ENCODE measurements at places on chromosomes 4 and X.

GRCh38 chr4:130608121-130608520 lies 1512.2 kb downstream of the C4orf33 start:
- DNase-seq = no peak

- DNase-seq = no peak
Measured at GRCh38 chrX:57817302-57817701, 93.0 kb downstream of the ZXDA start.

DNA sequence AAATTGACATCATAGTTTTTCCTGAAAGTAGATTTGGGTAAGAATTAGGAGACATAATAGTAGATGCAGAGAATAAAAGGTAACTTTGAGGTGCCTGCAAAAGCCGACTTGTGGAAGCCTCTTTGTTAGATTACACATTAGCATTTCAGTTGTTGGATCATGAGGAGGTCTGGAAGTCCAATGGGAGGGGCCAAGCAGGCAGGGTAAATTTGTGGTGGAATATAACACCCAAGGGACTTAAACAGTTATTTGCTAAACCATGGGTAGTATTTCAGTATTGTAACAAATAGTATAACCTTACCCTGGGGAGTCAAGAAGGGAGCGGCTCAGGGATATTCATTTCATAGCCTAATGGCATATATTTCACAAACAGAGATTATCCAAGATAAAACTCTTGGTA lies 810.7 kb upstream of the AMOT start:
- no peak for DNase-seq

DNA sequence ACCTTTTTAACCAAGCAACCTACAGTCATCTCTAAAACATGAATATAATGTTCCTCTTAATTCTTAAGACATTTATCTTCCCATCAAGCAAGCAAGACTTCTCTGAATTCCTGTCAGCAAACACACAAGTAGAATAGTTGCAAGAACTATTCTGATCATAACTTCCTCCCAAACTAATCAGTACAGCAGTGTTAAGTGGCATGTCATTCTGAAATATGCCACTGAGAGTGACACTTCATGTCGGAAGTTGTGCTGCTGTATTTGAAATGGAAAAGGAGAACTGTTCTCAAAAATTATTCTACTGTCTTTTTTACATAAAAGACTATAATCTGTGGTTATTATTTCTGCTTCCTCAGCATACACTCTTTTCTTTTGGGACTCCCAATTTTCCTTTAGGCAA lies 546.6 kb downstream of the PCDH18 start:
- DNase-seq = no peak

- no peak for DNase-seq
Measured at GRCh38 chrX:22803353-22803752, 196.4 kb upstream of the DDX53 start.

DNA sequence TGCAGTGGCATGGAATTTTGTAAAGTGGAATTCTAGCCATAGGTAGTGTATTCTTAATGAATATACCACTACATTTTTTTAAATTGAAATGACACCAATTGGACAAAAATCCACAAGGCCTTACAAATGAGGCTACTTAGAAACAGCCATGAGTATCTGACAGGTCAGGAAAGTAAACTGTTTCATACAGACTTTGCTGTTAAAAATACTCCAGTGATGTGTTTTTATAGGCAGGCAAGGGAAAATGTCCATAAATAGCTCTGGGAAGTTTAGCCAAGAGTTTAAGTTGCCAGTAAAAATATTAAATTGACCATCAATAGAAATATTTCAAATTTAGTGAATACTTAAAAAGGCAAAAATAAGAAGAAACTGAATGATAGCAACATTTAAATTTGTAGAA lies 41.8 kb upstream of the PDLIM5 start:
- no peak for DNase-seq

- no peak for DNase-seq
Measured at GRCh38 chr4:158998624-158999023, 104.3 kb upstream of the RAPGEF2 start.

DNA sequence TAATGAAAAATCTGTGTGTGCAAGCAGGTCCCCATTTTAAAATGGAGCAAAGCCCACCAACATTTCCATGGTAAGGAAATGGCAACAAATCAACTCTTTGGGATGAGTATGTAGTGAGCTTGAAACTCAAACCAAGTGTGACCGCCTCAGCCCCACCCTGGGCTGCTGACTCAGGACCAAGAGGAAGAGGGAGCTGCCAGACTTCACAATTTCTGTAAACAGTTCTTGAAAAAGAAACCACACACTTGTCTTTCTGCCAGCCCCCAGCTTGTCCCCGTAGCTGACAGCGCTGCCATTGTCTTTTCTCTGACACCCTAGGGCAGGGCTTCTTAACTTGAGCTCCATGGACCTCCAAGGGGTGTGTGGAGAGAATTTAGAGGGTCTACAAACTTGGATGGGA lies 10.3 kb downstream of the RTL5 start:
- no peak for DNase-seq

DNA sequence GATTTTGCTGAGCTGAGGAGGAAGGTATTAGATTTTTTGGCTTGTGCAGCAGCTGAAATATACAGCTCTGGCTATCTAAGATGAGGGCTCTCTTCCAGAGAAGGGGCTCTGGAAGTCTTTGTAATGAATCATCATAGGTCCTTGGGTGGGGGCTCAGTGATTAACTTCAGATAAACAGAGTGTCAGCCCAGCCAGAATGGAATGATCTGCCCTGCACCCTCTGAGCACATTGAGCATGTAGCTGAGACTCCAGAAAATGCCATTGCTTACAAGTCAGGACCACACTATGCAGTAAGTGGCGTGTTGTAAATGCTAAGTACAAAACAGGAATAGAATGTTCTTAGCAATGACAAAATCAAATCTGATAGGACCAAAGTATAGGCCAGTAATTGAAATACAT lies 836.0 kb downstream of the PDHA2 start:
- no peak for DNase-seq

DNA sequence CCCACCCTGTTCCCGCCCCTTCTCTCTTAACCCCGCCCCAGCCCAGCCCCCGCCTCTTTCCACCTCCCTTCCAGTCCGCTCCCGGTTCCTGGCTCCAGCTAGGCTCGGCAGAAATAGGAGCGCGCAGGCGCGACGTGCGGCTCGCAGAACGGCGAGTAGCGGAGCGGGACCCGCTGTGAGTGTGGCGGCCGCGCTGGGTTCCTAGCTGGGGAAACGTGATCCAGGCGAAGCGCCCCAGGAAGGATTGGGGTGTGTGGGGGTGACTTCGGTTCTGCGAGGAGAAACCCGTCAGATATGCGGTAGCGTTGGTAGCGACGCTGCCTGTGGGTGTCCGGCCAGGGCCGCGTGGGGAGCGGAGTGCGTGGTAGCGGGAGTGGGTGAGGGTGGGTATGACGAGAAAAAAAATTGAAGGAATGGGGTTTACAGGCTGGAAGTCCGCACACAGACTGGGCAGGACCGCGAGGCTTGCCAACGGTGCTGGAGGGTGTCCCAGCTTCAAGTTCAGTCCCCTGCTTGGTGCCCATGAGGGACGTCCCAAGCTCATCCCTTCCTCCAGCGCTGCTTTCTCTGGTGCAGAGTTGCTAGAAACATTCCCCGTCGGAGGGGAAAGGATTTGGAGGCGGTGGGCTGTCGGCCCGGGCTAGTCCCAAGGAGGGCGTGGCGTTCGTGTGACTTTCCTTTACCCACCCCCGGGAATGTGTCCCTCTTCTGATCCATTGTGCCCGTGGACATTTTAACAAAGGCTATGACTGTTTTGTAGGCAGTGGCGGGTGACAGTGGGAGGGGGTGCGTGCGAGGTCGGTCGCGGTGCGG lies at the start of gene PRRG1:
Gene PRRG1 (plus strand): TSS at position 144 of the 813 bp plus-strand sequence. CDS start 56,886 bp downstream, outside the sequence.
- DNase-seq = peak; percentile 67

GRCh38 chr4:110020139-110020538 lies 107.5 kb downstream of the EGF start:
- peak; percentile 20 for DNase-seq

DNA sequence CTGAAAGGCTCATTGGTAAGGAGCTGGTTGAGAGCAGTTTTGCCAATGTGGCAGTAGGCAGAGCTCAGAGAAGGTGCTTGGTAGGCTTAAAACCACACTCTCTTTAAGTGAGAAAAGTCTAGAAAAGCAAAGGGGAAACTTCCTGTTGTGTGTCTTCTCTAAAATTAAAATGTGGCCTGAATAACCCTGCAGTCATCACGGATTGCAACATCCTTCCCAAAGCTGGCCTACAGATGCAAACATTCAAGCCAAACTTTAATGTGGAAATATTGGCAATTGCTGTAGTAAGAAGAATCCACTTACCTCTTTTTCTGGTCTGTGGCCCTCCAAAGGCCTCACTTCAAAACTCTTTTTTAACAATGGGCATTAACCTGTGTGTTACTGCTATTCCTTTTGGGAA lies 348.5 kb downstream of the OPHN1 start:
- no peak for DNase-seq

DNA sequence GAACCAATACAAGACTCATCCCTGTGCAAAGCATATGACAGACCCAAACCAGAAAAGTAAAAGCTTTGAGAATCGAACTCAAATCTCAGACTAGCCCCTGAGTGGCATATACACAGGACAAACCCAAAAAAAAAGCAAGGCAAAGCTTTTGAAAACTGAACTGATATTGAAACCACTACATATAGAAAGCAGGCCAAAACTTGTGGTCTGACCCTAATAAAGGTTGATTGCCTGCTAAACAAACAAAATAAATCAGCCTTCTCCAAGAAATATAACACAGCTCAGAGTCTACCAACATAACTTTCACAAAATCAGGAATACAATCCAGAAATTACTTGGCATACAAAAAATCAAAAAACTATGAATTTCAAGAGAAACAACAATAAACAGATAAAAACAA lies 40.3 kb downstream of the LRBA start:
- DNase-seq = no peak

GRCh38 chr4:6582889-6583490 lies 8.0 kb downstream of the MAN2B2 start:
- peak; percentile 55 for DNase-seq

- no peak for DNase-seq
Measured at GRCh38 chrX:73401591-73402266, 45.1 kb upstream of the CDX4 start.

GRCh38 chr4:61374447-61374891 lies 174.3 kb downstream of the ADGRL3 start:
- DNase-seq = no peak

DNA sequence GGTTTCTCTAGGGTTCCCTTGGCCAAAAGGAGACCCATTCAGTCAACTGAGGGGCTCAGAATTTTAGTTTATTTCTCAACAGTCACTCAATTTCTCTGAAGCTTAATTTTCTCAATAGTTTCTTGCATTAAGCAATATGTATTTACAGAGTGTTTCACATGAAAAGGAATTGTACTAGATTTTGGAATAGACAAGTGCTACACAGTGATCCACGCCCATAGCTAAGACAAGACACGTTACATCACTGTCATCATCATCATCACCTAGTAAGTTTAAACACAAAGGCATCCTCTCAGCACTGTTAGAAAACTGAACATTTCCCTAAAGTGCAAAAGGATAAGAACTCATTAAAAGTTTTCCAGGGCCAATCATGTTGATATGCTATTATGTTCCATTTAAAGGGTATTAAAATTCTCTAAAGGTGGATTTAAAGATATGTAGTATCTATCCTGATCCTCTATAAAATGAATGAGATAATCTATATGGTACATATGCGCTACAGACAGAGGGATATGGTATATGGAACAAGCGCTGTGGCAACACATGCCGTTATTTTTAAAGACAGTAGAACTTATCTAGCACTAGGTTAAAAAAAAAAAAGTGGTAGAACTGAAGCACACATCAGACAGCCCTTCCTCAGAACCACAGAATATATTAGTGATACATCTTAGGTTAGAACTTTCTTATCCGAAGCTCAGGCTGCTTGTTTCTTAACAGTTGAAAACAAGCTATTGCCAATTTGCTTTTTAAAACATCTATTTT lies 12.1 kb downstream of the PPA2 start:
- no peak for DNase-seq

DNA sequence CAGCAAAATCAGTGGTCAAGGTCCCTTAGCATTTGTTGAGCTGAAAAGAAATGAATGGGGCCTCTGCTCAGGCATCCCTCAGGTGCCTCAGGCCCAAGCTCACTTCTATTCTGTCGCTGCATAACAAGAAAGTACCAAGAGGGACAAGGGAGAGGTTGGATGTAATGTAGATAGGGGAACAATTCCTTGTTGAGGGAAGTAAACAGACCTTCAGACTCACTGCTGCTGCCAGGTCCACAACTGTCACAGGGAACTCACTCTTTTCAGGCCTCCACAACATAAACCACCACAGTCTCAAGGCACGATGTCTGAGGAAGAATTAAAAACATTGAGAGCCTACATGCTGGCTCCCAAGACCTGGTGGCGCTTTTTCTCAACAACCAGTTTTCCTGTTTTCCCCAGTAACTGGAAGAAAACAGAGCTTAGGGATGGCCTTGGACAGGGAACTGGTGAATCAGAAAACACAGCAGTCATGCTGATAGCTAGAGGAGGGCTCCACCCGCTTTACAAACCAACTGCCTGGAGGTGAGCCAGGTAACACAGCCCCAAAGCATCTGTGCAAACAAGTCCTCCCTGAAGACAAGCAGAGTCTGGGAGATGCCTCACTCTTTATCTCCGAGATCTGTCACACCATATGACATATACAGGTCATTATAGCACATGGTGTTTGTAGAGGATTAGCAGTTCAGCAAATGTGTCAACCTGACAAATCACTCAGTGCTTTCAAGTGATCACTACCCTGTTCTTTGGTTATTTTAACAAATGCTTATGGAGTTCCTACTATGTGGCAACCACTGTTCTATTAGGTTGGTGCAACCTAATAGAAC lies 14.3 kb upstream of the AWAT1 start:
- peak; percentile 80 for DNase-seq

- no peak for DNase-seq
Measured at GRCh38 chrX:132689612-132690563, 201.1 kb upstream of the MBNL3 start.

- no peak for DNase-seq
Measured at GRCh38 chrX:132059973-132060540, 37.0 kb downstream of the STK26 start.

DNA sequence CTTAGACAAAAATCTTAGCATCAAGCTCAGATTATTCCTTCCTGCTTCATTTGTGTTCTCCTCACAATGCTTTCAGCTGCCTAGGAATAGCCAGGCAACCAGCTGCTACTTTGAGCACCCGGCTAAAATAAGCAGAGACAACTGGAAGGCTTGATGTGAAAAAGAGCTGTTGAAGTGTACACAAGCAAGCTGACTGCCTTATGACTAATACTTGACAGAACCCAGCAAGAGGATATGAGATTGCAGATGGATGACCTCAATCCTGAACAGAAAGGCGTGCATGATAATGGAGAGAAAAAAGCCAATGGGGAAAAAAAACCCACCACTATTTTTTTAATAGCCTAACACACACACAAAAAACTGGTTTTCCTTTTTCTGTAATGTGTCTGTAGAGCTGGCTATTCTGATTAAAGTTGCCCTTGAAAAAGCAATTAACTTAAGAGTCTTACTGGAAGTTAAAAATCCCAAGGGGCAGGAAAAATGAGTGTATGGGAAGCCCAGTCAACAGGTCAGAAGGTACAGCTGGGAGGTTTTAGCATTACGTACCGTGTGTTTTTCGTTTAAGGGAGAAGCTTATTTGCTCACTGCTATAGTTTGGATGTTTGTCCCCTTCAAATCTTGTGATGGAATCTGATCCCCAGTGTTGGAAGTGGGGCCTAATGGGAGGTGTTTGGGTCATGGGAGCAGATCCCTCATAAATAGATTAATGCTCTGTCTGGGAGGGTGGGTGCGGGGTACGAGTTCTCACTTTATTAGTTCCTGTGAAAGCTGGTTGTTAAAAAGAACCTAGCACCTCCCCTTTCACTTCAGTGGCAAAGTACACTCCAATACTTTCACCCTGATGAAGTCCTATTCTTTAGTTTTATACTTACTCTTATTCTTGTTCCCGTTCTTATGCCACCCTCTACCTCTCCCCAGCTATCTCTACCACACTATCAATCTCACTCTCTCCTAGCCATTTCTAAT lies 37.1 kb upstream of the HERC6 start:
- DNase-seq = peak; percentile 10

All from HepG2 (cell line).